IPS-NIHi11 (cell line): ENCODE measurements at places on chromosomes 4 and X.

- DNase-seq, result peak; percentile 43
Observed at GRCh38 chr4:98851806-98852205, 77.1 kb downstream of the EIF4E start.

DNA sequence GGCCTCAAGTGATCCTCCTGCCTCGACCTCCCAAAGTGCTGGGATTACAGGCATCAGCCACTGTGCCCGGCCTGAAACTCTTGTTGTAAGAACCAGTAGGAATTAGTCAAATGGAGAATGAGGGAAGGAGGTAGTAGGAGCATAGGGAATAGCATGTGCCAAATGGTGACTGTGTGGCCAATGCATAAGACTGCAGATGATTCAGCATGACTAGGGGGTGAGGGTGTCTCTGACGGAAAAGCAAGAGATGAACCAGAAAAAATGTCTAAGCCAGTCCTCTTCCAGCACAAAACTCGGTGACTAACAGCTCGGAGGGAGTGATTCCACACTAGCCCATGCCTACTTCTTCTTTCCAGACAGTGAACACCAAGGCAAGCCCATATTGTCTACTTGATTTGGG lies 58.2 kb upstream of the DUSP21 start:
- no peak for DNase-seq

DNA sequence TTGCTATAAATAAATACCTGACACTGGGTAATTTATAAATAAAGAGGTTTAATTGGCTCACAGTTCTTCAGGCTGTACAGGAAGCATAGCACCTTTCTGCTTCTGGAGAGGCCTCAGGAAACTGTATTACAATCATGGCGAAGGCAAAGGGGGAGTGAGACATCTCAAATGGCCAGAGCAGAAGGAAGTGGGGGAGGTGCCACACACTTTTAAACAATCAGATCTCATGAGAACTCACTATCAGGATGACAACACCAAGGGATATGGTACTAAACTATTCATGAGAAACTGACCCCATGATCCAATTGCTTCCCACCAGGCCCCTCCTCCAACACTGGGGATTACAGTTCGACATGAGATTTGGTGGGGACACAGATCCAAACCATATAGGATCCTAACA lies 11.7 kb upstream of the TCEAL9 start:
- no peak for DNase-seq

DNA sequence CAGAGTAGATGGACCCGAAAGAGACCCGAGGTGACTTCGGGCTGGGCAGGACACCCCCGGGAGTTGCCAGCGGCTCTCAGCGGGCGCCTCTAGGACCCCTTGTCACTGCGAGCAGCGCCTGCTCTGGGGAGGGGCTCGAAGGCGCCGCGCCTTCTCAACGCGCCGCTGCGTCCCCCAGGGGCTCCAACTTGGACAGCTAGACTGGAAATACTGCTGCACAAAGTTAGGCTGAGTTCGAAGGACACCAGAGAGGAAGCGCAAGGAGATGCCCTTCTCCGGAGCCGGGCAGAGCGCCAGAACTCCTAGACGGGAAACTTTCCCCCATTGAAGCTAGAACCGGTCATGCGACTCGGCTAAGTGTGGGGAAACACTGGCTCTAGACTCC lies 493 bp upstream of the KCNIP4 start:
- DNase-seq, result peak; percentile 37

DNA sequence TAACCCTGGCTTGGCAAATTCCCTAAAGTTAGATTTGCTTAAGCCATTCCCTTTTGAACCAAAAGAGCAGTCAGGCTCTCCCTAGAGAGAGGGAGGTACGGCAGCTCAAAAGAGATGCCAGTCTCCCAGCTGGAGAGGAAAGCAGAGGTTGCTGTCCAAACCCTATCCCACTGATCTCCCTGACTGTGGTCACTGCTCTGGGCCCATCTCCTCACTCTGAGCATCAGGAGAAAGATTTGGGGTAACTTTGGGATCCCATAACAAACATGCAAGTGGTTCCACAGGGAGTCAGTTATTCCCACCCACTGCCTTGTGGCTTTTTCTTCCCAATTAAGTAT lies 17.1 kb downstream of the ACSL1 start:
- DNase-seq, result no peak

DNA sequence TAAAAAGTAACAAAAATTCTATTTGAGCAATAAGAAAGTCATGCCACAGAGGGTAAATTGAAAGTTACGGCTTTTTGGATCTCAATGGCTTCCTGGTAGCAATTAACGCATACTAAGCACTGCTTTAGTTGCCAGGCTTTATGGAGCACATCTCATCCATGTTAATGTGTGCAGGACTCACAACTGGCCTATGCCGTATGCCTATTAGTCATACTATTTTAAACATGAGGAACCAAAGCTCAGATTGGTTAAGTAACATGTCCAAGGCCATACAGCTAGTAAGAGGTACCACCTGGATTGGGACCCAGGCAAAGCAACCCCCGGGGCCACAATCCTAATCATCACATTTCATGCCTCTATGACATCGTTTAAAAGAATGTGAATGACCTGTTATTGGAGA lies 17.1 kb downstream of the DAPP1 start:
- DNase-seq, result no peak

GRCh38 chr4:20272411-20272872 lies 20.7 kb downstream of the SLIT2 start:
- DNase-seq, result no peak
